ENCODE measurements at places on chromosomes 6 and 20.
A peak's percentile ranks its signal among the peaks of the same experiment; 100 is the strongest.

DNA sequence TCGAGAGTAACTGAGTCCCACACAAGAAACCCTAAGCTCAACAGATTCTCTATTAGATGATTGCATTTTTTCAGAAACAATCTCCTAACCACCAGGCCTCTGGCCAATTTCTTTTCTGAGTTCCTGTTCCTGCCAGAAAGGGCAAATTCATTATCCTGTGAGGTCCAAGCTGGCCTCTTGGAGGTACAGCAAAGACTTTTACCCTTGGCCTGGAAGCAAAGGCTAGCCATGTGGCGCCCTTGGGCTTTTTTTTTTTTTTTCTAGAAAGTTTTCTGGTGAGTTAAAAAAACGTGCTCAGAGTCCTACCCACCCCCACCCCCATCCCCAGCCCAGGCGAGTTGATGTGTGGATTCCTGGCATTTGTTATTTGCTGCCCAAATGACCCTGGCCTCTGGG is 59.0 kb upstream of the EEF1A1 start:
- DNase-seq, result peak; percentile 58

- DNase-seq, result no peak
Measured at GRCh38 chr6:163290545-163291274, 123.8 kb upstream of the QKI start.

GRCh38 chr20:49100972-49101371 is 54.9 kb downstream of the CSE1L start:
- peak; percentile 20 for DNase-seq

DNA sequence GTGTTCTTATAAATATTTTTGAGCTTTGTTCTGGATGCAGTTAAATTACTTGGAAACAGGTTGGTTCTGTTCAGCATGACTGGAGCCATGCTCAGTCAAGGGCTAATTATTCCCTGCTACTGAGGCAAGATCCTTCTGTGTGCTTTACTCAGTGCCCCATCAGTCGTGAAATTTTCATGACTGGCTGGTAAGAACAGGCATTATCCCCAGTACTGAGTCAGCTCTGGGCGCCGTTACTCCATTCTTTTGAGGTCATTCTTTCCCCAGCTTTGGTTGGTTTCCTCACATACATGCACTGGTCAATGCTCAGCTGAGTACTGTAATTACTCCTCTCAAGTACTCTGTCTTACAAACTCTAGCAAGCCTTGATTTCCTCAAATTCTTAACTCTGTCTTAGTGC is 71.3 kb downstream of the CDKAL1 start:
- DNase-seq, result no peak

DNA sequence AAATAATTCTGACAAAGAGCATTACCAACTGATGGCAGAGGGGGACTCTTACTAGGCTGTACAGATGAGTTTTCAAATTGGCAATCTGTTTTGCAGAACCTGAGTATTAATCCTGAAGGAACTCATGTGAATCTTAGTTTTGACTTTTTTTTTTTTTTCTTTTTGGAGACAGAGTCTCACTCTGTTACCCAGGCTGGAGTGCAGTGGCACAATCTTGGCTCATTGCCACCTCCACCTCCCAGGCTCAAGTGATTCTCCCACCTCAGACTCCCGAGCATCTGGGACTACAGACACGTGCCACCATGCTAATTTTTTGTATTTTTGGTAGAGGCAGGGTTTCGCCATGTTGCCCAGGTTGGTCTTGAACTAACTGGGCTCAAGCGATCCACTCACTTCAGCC is 49.3 kb downstream of the KCTD20 start:
- no peak for DNase-seq

- DNase-seq, result no peak
Measured at GRCh38 chr20:61587681-61588289, 335.7 kb downstream of the CDH4 start.

- no peak for DNase-seq
Measured at GRCh38 chr6:28215425-28215824, 9.7 kb upstream of the ZSCAN9 start.

GRCh38 chr20:36098364-36098763 is 56.2 kb upstream of the EPB41L1 start:
- DNase-seq, result peak; percentile 91

DNA sequence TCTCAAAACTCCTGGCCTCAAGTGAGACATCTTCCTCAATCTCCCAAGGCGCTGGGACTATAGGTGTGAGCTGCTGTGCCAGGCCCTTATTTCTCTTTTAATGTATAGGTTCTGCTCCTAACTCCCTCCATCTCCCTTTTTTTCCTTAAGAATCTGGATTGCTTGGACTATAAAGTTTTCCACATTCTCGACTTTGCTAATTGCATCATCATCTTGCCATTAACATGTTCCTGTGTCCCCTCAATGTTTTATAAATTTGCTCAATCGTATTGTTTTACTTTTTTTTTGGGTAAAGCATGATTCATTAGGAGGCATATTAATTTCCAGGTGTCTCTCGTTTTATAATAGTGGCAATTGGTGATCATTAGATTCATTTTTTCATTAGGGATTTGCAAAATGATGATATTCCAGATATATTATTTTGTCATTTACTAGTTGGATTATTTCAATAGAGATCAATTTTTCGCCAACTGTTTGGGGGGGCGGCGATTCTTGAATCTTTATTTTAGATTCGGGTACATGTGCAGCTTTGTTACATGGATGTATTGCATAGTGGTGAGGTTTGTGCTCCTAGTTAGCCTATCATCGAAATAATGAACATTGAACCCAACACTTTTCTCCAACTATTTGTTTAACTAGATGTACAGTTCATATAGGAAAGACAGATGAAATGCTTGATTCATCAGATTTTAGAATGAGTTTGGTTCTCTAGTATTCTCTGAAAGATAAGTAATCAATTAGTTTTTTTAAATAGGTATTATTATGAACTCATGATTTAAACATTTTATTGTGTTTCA is 68.7 kb downstream of the CBFA2T2 start:
- no peak for DNase-seq

DNA sequence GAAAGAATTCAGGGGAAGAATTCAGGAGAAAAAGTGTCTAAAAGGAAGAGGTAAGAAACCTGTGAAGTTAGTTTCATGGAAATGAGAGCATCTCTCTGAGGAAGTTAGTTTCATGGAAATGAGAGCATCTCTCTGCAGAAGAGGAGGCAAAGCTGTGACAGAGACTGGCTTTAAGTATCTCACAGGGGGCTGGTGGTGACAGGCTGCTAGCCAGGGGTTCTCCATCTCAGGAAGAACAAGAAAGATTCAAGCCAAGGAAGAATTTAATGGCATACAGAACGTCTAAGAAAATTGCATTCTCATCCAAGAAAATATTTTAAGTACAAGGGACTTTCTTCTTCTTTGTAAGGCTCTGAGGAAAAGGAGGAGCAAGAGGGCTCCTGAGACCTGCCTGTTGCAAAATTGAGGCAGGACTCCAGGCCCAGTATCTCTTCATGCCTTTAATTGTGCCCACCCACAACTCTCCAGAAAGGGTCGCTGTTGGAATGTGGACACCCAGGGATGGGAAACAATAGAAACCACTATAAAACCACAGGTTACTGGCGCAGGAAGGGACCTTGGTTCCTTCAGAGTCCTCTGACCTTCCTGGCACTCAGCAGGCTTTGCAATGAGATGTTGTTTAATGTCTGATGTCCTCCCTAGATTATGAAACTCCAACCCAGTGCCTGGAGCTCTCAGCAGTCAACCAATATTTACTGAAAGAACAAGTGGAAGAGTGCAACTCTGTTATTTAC is 136.8 kb downstream of the FNDC1 start:
- no peak for DNase-seq

GRCh38 chr6:169229615-169230321 is 23.9 kb downstream of the THBS2 start:
- DNase-seq, result no peak

GRCh38 chr6:27281105-27281539 is 31.0 kb downstream of the POM121L2 start:
- DNase-seq, result no peak

DNA sequence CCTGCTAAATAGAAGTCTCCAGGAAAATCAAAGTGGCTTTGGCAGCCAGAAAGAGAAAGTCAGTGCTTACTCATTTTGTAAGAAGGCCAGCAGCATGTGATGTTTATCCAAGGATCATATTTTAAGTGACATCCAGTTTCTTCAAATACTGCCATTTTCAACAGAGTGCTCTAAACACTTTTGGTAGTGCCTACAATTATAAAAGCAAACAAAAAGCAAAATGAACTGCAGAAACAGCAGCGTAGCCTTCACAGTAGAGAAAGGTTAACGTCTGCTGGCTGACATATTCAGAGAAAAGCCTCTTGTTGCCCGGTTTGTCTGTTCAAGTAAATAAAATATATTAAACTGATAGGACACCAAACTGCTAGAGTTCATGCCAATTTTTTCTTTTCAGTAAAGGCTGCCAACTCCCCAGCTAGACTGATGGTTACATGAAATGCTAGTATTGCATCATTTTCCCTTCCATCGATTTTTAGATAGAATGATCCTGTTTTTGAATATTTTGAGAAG is 705.7 kb upstream of the SLC35B3 start:
- DNase-seq, result no peak

DNA sequence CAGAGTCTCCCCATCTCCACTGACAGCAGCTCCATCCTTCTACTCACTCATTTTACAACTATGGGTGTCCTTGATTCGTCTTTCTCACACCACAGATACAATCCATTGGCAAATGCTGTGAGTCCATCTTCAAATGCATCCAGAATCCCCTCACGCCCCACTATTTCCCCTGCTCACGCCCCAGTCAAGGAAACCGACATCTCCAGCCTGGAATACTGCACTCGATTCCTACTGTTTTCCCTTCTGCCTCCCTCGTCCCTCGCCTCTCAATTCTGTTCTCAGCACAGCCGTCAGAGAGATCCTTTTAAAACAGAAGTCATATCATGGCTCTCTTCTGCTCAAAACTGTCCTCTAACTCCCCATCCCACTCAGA is 4.7 kb downstream of the HLA-B start:
- no peak for DNase-seq

DNA sequence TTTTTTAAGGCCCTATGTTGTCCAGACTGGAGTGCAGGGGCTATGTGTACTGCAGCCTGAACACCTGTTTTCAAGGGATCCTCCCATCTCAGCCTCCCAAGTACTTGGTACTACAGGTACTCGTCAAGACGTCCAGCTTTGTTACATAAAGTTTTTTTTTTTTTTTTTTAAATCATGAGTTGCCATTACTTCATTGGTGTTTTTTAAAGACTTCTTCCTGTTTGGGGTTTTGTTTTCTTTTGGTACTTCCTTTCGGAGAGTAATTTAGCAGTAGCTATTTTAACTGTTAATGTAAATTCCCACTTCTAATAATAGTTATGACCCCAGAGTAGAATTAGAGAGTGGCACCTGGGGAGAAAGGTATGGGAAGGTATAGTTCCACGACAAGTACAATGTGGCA is 10.5 kb downstream of the ZNFX1 start:
- peak; percentile 65 for DNase-seq

GRCh38 chr6:143125455-143125854 is 64.8 kb downstream of the AIG1 start:
- no peak for DNase-seq

GRCh38 chr6:138512609-138513008 is 13.3 kb upstream of the NHSL1 start:
- DNase-seq, result no peak

DNA sequence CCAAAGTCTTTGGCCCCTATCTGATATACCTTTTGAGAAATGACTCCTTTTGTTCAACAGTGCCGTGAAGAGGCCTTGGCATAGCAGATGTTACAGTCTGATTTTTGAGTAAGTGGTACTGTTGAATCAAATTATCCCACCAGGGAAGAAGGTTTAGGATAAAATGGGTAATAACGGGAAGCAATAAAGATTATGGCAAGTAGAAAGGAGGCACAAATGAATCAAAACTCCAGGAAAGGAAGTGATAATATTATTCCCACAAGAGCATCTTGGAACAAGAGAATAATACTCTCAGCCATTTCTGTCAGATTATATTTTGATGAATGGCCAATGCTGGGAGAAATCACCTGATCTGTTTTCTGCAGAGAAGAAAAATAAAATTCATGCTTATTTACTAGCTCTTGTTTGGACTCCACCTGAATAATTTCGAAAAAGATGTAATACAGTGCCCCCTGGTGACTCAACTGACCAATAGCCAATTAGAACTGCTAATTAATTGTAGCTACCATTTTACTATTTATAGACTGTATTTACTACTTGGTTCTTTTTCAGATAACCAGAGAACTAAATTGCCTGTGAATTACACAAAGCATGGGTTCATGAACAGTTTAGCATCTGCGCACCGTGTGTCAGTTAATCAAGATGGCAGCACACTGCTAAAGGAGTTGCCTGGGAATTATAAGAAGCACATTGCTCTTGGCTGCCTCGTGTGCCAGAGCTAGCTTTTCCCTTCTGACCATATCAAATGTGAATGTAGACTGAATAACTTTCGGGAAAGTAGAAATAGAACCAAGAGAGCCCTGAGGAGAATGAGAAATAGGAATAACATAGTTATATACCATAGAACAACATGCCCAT is 78.5 kb upstream of the TRDN start:
- DNase-seq, result peak; percentile 25

DNA sequence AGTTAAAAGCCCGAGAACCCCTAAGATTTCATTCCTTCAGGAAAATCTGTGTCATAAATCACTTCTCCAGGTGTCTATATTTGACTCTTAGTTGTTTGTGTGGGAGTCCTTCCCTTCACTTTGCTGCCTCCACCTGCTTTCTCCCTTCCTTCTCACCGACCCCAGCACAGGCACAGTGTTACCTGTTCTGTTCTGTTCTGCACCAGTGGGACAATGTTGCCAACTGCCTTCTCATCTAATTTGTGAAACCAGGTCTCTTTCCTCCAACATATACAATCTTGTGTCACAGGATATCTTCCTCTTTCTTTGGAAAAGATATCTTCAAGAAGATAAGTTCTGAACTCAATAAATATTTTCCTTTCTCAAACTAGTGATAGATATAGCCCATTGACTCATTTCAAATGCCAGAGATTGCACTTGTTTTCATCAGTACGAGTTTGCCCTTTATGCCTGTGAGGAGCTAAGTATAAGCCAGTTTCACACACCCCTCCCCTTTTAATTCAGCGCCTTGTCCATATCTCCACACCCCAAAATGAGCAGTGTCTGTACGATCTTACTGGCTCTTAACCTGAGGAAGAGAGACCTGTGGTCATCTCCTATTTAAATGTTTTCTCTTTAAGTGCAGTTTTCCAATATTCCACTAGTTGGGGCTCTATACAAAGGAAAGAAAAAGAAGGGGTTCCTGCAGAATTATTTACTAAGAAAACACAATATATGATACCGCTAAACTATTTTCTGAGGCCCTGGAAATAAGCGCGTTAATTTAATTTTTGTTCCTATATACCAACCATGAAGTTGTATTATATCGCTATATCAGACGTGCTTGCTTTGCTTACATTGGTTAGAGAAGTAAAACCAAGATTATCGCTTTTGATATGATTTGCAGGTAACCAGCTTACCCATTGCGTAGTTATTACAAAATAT is 81.6 kb upstream of the PREP start:
- peak; percentile 34 for DNase-seq

DNA sequence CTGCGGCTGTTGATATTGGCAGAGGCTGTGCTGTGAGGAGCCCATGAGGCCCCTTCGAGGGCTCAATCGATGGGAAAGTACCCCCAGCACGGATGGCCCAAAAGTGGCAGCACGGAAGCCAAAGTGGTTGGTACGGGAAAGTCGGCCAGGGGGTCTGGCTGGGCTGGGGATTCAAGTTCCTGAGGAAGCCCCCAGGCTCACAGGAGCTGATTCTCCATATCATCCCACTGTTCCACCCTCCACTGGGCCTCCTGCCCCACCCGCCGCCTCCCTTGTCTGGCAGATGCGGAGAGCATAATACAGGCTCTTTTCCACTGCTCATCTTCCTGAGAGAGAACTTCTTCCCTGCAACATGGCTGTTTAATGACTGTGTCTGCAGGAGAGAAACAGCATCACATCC is 217.8 kb upstream of the CST7 start:
- DNase-seq, result no peak

Measured in inflammatory macrophage treated with lipopolysaccharide for 1 hour (primary cell).